ENCODE measurements at places on chromosomes 11 and 22.

- DNase-seq: no peak
These were observed 19.0 kb upstream of the MPPED2 start for GRCh38 chr11:30605036-30605605.

DNA sequence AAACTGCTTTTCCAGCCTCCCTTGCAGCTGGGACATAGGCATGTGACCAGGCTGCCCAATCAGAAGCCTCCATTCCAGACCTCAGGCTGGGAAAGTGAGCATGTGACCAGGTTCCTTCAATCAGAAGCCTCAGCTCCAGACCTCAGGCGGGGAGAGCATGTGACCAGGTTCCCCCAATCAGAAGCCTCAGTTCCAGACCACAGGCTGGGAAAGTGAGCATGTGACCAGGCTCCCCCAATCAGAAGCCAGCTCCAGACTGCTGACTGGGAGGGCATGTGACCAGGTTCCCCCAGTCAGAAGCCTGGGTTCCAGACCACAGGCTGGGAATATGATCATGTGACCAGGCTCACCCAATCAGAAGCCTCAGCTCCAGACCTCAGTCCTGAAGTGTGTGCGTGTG is 11.7 kb upstream of the IL2RB start:
- DNase-seq: no peak

DNA sequence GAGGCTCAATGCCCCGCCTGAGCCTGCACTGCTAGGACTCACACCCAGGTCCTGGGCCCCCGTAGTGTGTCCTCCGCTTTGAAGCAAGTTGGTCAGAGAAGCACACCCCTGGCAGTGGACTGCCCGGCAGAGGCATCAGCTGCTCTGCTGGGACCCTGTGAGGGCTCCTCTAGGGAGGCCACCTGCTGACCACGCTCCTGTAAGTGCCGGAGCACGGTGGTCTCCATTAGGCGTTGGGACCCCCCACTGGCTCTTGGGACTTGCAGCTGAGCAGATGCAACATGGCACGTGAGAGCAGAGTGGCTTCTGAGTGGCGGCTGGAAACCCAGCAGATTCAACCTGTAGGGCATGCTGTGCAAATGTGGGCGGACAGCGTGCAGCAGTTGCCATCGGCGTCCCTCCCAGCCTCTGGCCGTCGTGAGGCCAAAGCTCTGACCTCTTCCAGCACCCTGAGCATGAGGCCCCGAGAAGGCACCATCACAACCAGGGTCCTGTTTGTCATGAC is 16.9 kb downstream of the MRGPRG start:
- no peak for DNase-seq

DNA sequence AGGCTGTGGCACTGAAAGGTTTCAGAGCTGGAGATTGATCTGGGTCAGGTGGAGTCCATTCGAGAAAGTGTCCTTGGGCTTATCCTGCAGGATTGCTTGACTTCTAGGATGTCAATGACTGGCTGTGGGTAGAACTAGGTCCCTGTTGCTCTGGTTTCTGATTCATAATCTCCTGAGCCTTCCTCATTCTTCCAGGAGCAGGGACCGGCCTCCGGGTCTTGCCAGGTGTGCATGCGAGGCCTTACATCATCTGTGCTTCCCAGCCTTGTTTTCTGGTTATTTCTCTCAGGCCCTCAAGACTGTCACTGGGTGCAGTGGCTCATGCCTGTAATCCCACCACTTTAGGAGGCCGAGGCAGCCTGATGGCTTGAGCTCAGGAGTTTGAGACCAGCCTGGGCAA is 33.3 kb upstream of the SORL1-AS1 start:
- no peak for DNase-seq

GRCh38 chr11:67260406-67260805 is 5.9 kb upstream of the GRK2 start:
- DNase-seq: no peak

DNA sequence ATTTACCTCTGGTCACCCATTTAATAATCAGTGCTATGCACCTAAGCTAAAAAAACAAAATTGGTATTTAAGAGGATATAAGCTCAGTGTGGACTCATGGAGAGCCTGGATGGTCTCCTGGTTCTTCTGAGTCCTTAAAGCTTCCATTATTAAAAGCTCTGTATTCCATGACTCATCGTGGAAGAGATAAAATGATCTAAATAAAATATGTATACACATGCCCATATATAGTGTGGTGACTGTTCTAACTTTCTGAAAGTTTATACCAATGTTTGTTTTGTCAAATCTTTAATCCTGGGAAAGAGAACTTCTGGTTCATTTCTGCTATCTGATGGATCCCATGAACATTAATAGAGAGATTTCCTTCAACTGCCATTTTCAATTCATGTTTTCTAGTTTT is 375.9 kb downstream of the GUCY1A2 start:
- DNase-seq: no peak

DNA sequence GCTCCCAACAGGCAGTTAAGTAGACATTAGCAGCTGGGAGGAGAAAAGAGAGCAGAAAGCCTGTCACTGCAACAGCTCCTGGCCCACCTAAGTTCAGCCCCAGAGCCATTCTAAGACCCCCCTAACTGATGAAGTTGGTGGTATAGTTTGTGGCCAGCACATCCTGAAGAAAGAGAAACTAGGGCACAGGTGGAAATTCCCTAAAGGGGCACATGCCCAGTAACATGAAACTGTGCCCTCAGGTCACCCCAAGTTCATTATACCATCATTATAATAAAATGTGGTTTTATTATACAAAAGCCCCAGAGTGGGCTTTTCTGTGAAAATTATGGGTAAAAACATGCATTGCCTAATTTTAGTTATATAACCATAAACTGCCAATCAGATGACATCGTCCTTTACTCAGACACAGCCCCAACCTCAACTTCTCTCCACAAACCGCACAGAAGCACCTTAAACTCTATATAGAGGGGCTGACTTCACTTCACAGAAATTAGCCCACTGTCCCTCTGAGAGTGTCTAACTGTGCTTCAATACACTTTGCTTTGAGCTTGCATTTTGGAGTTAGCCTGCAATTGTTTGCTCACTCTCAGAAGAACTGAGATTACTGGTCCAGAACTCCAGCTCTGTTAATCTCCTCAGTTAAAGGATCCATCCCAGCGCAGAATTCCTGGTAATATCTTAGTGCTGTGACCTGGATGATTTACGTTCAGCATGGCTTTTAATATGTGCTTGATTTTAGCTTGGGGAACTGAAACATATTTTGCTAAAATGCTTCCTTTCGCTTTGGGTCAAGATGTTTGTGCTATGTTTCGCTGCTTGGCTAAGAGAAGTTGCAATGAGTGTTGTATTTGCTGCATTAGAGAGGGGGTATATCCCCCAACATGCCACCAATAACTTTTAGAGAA is 1.8 kb upstream of the APOL3 start:
- DNase-seq: peak; percentile 78

GRCh38 chr11:8747173-8747572 is 64.6 kb downstream of the RPL27A start:
- DNase-seq: no peak

DNA sequence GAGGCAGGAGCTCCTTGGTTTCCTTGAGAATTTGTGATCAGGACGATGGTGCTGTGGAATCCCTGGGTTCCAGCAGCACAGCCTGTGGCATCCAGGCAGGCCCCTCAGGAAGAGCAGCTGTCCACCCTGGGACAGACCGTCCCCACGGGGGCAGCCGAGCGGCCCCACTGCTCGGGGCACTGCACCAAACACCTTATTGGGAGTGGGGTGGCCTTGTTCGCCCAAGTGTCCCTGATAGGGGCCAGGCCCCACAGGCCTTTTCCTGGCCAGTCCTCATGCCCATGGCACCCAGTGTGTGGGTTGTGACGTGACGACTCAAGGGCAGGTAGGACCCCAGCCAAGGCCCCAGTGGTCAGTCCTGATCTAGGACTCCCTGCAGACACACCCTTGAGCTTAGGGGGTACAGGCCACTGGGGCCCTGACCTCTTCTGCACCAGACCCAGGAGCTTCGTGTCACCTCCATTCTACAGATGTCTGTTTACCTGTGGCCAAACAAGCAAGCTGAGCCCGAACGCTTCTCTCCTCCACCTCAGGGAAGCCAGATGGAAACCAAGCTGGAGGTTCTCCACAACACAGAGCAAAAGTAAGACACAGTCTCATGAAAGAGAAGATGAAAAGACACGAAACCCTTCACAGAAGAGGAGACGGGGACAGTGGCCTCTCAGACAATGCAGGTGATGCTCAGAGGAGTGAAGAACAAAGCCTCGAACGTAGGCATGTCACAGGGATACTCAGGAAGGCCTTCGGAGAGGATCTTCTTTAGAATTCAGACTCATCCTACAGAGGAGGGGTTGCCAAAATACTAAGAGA is 1.6 kb upstream of the BRD1 start:
- no peak for DNase-seq

DNA sequence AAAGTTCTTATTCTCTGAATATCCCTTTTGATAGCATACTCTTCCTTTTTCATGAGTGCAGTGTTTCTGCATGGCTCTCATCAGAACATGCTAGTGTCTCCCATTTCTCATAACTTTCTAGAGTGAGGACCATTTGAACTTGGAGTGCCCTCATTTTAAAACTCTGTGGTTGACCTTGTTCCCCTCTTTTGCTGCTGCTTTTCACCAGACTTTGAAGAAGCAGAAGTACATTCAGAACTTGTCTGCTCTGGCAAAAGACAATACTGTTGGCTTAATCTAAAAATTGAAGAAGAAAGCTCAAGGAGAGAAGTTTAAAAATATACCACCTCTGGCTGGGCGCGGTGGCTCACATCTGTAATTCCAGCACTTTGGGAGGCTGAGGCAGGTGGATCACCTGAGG is 35.0 kb downstream of the PPARA start:
- no peak for DNase-seq

DNA sequence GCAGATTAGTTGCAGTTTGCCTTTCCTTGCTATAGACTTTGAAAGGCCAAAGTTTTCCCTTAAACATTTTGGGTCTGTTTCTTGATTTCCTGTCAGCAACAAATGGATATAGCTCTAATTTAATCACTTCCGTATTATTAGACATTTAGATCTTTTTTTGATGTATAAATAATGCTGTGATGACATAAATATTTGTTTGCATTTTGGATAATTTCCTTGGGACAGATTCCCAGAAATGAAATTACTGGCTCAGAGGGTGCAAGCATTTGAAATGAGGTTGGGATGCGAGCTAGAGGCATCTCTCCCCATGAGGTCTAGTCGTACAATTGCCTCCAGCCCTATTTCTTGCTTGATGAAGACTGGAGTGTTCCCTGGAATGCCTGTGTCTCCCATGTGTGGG is 94.2 kb downstream of the TBC1D22A start:
- DNase-seq: no peak

GRCh38 chr11:122751292-122752070 is 86.8 kb upstream of the CRTAM start:
- no peak for DNase-seq

GRCh38 chr22:30946354-30946753 is 22.2 kb downstream of the MORC2 start:
- DNase-seq: no peak

- DNase-seq: no peak
These were observed 185.5 kb downstream of the SWAP70 start for GRCh38 chr11:9849389-9849788.
